ENCODE measurements at places on chromosomes 12 and 14. TPM values are rescaled to one million over a fixed set of nuclear protein-coding genes. Genes with fewer than 3 reads are reported as not detected.

The CAPZA3 gene
- total RNA-seq: not detected

The SCN8A gene
- total RNA-seq: 0.26 TPM

The TRHDE gene
- 1.2 TPM for total RNA-seq

The GPR68 gene
- 1.3 TPM for total RNA-seq

All from esophagus muscularis mucosa (tissue), 4 donors.